ENCODE measurements at places on chromosomes 5 and 9.

DNA sequence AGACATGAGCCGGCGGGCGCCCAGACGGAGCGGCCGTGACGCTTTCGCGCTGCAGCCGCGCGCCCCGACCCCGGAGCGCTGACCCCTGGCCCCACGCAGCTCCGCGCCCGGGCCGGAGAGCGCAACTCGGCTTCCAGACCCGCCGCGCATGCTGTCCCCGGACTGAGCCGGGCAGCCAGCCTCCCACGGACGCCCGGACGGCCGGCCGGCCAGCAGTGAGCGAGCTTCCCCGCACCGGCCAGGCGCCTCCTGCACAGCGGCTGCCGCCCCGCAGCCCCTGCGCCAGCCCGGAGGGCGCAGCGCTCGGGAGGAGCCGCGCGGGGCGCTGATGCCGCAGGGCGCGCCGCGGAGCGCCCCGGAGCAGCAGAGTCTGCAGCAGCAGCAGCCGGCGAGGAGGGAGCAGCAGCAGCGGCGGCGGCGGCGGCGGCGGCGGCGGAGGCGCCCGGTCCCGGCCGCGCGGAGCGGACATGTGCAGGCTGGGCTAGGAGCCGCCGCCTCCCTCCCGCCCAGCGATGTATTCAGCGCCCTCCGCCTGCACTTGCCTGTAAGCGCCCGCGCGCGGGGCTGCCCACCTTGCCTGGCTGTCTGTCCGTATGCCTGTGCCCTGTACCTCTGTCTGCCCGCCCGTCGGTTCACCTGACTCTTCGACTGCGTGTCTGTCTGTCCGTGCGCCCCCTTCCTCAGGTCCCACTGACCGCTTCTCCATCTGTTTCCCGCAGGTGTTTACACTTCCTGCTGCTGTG lies 412 bp downstream of the FGF18 start:
- DNase-seq = peak; percentile 18

- no peak for DNase-seq
Measured at GRCh38 chr5:23396346-23396745, 111.1 kb upstream of the PRDM9 start.

DNA sequence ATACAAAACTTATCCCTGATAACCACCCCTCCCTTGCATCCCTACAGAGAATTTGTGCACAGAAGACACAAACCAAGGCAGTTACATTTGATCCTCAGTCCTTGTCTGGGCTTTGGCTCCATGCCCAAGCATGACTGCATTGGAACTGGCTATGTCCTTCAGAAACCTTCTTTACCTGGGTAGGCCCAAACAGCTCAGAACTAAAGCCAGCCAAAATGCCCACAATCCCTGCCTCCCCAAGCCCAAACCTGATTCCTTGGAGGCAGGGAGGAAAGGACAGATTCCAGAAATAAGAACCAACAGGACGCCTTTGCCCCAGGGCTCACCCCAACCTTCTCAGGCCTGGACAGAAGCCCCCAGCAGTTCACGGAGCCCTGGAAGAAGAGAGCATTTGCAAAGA lies 8.2 kb downstream of the IL17B start:
- no peak for DNase-seq

DNA sequence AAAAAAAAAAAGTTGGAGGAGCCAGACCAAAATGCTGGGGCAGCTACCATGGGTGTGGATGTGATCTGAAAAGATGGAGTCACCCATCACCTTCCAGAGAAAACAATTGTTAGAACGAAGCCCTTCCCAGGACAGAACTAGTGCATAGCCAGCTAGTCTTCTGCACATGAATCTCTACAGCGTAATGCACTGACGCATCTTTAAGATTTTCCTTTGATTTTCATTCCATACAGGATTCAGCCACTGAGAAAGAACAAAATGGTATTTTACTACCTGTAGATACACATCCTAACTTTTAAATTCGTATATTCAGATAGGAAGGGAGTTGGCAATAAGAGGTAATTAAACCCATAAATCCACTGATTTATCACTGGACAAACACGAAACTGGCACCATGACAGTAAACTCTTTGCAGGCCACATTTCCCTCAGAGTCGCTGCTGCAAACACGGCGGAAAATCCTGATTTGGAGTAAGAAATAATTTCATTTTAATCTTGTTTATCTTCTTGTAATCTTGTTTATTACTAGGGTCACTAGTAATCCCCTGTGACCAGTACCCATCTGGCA lies 206.6 kb downstream of the SPOCK1 start:
- no peak for DNase-seq

- DNase-seq = no peak
Measured at GRCh38 chr5:157137691-157138090, 5.0 kb downstream of the MED7 start.

DNA sequence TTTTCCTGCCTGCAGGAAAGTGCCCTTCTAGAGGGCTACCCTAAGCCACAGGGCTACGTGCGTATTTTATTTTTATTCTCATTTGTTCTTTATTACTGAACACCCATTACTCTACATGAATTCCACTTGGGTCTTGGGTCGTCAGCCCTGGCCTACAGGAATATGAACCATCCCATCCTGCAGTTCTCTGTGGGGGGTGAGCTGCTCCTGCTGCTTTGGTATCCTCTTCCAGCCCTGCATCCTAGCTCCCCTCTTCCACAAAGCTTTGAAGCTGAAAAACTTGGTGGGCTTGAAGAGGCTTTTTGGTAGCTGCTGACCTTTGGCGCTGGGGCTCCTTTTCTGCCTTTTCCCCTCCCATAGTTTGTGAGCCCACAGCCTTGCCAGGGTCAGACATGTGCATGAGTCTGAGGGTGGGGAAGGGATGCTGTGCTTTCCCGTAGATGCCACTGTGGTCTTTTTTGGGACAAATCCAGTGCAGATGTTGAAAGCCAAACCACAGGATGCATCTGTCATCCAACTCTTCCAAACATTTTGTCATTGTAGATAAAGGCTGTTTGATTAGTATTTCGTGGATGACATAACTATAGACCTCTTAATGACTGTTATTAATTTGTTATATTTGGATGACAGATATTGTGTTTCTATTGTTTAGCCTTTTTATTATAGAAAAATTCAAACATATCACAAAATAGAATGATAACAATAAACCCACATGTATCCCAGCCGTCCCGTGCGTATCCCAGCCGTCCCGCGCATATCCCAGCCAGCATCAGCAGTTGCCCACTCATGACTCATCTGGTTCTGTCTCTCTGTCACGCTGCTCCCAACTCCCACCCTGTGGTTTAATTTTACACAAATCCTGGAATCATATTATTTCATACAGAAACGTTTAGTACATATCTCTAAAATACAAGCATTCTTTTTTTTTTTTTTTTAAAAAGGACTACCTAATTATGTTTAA lies 43.9 kb downstream of the SLC46A2 start:
- DNase-seq = no peak

- no peak for DNase-seq
Measured at GRCh38 chr9:137311171-137311985, 9.3 kb upstream of the NRARP start.

GRCh38 chr9:103397868-103398600 lies 402.9 kb downstream of the CYLC2 start:
- no peak for DNase-seq

GRCh38 chr5:23461576-23461975 lies 45.8 kb upstream of the PRDM9 start:
- DNase-seq = no peak

- DNase-seq = no peak
Measured at GRCh38 chr9:119451426-119451825, 82.2 kb upstream of the BRINP1 start.

DNA sequence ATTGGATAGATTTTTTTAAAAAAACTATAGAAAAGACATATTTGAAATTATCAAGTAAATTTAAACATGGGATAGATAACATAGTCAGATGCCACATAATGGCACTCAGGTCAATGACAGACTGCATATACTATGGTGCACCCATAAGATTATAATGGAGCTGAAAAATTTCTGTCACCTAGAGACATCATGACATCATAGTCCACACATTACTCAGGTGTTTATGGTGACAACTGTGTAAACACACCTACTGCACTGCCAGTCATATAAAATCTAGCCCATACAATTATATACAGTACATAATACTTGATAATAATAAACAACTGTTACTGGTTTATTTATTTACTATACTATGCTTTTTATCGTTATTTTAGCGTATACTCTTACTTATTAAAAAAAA lies 58.6 kb downstream of the CPLANE1 start:
- no peak for DNase-seq

- no peak for DNase-seq
Measured at GRCh38 chr5:150058480-150059126, 27.8 kb downstream of the CSF1R start.

DNA sequence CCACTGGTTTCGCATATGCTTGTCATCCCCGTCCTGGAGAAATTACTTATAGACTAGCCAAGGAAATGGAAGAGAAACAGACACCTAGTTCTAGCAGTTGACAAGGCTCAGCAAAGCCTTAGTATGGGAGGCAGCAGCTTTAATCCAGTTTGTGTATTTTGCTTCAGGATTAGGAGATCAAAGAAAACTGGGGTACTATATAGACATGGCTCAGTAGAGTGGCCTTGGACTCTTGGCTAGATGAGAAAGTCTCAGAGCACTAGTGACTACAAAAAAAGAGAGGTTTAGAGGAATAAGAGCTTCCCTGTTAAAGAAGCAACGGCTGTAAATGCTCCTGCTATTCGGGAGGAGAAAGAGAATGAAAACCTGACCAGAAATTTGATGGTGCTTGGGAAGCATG lies 349.1 kb downstream of the CTNND2 start:
- DNase-seq = no peak

- DNase-seq = no peak
Measured at GRCh38 chr5:78341440-78341839, 19.0 kb upstream of the SCAMP1 start.

DNA sequence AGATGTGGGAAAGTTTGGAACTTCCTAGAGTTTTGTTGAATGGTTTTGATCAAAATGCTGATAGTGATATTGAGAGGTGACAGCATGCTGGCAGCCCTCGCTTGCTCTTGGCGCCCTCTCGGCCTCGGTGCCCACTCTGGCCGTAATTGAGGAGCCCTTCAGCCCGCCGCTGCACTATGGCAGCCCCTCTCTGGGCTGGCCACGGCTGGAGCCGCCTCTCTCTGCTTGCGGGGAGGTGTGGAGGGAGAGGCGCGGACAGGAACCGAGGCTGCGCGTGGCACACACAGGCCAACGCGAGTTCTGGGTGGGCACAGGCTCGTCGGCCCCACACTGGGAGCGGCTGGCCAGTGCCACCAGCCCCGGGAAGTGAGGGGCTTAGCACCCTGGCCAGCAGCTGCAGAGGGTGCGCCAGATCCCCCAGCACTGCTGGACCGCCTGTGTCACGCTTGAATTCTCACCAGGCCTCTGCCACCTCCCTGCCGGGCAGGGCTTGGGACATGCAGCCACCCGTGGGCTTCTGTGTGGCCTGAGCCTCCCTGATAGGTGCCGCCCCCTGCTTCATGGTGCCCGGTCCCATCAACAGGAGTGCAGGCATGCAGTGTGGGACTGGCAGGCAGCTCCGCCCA lies 488.5 kb downstream of the CYLC2 start:
- no peak for DNase-seq

GRCh38 chr5:30572279-30572678 lies 621.2 kb upstream of the CDH6 start:
- DNase-seq = no peak
